Mucosa of descending colon (tissue), 3 donors: ENCODE measurements at places on chromosomes 4 and X.

DNA sequence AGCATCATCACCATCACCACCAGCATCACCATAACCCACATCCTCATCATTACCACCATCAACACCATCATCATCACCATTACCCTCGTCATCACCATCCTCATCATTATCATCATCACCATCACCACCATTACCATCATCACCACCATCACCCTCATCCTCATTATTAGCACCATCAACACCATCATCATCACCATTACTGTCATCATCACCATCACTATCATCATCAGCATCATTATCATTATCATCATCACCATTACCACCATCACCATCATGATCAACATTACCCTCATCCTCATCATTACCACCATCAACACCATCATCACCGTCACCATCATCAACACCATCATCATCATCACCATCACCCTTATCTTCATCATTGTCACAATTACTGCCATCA lies 51.7 kb downstream of the HTRA3 start:
- no peak for DNase-seq

DNA sequence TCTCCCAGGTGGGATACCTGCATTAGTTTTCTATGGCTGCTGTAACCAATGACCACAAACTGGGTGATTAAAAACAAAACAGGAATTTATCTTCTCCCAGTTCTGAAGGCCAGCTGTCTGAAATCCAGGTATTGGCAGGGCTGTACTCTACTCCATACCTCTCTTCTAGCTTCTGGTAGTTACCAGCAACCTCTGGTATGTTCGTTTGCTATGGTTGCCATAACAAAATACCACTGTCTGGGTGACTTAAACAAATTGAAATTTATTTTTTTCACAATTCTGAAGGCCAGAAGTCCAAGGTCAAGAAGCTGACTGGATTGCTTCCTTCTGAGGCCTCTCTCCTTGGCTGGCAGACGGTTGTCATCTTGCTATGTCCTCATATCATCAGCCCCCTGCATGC lies 642.1 kb upstream of the TENM3 start:
- DNase-seq: no peak

- no peak for DNase-seq
Observed at GRCh38 chrX:130715299-130715698, 187.7 kb downstream of the ENOX2 start.

DNA sequence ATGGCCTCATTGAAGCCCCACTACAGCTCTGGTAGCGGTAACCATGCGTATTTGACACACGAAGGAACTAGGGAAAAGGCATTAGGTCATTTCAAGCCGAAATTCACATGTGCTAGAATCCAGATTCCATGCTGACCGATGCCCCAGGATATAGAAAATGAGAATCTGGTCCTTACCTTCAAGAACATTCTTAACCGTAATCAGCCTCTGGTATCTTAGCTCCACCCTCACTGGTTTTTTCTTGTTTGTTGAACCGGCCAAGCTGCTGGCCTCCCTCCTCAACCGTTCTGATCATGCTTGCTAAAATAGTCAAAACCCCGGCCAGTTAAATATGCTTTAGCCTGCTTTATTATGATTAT lies 876 bp downstream of the HPRT1 start:
- no peak for DNase-seq

- no peak for DNase-seq
Observed at GRCh38 chr4:1043162-1043561, 31.7 kb downstream of the FGFRL1 start.
